Activated CD4-positive, CD25-positive, alpha-beta regulatory T cell (primary cell): ENCODE measurements at places on chromosomes 12 and 14.

DNA sequence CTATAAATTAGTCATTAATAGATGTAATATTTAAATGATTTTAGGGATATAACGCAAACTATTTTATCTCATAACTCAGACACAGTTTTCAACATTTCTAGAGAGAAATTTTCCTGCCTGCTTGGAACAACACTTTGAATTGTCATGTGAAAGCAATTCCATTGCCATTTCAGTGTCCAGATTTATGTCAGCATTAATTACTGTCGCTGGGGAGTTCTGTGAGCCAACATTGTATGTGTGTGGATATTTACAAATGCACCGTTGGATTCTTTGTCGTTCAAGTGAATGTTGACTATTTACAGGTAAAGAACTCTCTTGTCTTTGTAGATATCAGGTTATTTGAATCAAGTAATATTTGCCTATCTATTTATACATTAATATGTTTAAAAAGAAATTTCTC is 465.3 kb upstream of the RGS6 start:
- no peak for DNase-seq

DNA sequence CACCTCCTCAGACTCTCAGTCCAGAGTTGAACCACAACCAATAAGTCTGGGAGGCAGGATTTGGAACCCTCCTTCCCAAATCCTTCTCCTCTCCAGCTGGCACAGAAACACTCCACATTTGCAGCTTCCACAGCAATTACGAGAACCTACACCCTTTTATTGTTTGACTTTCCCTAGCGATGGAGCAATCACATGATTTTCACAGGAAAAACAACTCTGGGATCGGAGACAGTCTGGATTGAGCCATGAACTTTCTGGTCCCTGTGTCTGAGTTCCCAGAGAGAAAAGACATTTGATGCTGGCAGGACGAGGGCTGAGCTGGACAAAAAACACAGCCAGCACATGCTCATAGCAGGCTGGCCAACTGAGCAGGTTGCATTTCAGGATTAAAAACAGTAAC is 49.0 kb upstream of the STON2 start:
- no peak for DNase-seq

GRCh38 chr12:101727098-101727497 is 12.2 kb downstream of the SYCP3 start:
- no peak for DNase-seq

GRCh38 chr12:72723732-72724131 is 451.6 kb downstream of the TRHDE start:
- no peak for DNase-seq

DNA sequence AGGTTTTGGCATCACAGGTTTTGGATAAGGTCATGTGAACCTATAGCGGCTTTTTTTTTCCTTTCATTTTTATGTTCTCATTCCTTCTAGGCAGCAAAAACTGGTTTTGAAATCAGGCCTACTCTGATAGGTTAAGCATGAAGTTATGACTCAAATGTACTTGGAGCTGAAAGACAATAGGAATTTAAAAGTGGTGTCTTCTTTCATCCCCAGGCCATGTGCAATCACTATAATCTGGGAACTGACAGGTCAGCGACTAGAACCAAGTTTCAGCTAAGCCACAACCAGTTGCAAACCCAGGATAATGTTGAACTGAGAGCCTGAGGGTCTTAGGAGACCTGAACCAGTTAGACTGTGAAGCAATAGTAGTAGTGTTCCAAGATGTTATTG is 74.3 kb downstream of the ANO6 start:
- DNase-seq, result no peak

GRCh38 chr12:60920841-60921495 is 1325.1 kb downstream of the SLC16A7 start:
- DNase-seq, result no peak

DNA sequence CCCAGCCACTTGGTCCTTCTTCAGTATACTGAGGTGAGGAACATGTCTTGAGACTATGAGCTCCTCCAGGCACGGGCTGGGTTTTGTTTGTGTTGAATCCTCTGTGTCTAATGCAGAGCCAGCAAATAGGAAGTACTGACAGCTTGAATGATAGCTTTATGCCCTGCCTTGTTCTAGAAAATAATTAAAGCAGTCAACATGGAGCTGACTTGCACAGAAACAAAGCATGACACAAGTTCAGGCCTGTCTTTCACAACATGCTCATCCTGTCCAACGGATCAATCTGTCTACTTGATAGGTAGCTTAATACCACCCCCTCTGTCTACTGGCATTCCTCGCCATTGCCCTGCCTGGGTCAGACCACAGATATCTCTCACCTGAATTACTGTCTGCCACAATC is 140.9 kb downstream of the ESRRB start:
- DNase-seq, result no peak

GRCh38 chr12:10252201-10252600 is 39.5 kb downstream of the GABARAPL1 start:
- no peak for DNase-seq

GRCh38 chr14:42469637-42470426 is 863.2 kb downstream of the LRFN5 start:
- no peak for DNase-seq

DNA sequence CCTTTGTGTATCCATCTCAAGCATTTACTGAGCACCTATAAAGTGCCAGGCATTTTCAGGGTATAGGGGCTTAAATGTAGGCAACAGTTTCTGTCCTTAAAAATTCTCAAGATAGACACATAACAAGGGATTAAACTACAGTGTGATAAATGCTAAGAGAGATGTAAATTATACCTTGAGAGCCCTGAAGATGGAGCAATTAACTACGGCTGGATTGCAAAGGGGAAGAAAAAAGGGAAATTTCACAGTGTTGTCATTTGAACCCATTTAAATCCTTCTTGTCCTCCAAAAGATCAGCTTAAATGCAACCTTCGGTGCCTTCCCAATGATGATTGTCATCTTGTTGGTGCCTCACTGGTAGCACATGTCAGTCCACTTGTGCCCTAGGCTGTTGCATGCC is 11.5 kb upstream of the IL26 start:
- DNase-seq, result no peak

GRCh38 chr14:84750763-84751554 is 779.0 kb upstream of the FLRT2 start:
- no peak for DNase-seq

DNA sequence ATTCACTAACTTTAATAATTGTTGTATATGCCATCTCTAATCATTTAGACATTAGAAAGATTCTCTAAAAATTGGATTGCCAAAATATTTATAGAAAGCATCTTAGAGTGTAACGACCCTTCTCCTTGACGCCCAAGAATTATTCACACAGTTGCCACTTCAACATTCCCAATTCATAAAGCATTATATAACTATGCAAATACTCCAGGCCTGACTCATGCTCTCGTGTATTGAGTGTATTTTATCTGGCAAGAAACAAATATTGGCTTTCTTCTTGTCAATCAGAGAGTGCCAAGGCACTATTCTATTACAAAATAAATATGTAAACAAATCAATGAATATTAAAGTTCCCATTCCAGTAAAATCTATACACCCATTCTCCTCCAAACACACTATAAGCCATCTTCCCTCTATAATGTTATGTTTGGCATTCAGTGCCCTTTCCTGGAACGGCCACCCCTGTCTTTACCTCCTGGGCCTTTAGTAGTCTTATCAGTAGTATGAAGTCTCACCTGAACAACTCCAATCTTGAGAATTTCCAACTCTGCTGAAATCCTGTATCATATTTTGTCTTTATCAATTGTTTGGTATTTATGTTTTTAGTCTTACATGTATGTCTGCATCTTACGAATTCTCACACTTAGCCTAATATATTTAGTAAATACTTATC is 182.6 kb downstream of the PIK3C2G start:
- no peak for DNase-seq
